ENCODE measurements at places on chromosomes 7 and 10.

GRCh38 chr7:28484606-28484935, 72.3 kb downstream of the CREB5 start:
- no peak for DNase-seq

DNA sequence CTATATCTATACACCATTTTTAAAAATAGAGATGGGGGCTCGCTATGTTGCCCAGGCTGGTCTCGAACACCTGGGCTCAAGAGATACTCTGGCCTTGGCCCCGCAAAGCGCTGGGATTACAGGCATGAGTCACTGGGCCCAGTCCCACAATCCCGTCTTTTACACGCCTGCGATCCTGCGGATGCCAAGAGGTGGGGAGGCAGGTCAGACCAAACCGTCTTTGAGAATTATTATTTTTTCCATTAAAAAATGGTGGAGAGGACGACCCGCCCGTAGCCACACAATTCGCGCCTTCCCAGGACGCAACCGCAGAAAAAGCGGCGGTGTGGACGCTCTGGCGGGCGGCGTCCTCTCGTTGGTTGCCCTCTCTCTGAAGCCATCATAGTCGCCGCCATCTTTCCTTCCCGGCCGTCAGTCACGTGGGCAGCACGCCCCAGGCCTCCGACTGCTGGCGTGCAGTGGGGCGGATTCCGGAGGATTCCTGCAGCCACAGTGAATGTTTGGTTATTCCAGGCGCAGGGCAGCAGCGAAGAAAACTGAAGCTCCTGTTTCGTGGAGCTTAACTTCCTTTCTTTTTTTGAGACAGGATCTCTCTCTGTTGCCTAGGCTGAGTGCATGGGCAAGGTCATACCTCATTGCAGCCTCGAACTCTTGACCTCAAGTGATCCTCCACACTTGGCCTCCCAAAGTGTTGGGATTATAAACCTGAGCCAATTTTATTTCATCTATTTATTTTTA, 9.9 kb upstream of the EPHB4 start:
- no peak for DNase-seq

- DNase-seq, result no peak
Observed at GRCh38 chr7:95263785-95264362, 60.5 kb downstream of the PON1 start.

DNA sequence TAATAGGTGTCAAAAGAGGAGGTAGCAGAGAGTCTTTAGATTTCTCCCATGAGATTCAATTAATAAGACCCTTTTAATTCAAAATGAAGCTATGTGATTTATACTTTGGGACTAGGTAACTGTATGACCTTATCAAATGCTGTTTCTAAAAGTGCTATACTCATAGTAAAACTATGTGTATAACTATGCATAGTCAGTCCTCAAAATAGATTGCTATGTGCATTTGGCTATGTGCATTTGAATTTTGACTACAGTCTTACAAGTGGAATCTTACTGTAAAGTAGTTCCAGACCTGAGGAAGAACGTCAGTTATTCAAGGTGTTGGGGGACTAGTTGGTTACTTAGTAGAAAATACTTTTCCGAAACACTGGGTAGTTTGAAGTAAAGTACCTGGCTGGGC, 36.9 kb downstream of the ADD3 start:
- DNase-seq, result no peak

- no peak for DNase-seq
Observed at GRCh38 chr7:41199136-41199535, 503.8 kb downstream of the INHBA start.

- DNase-seq, result no peak
Observed at GRCh38 chr10:103912759-103913158, 5.2 kb downstream of the STN1 start.

GRCh38 chr7:135281363-135281949, 47.8 kb downstream of the STRA8 start:
- peak; percentile 78 for DNase-seq

- DNase-seq, result no peak
Observed at GRCh38 chr7:158023157-158023556, 564.5 kb downstream of the PTPRN2 start.

- DNase-seq, result no peak
Observed at GRCh38 chr7:35355911-35356310, 102.0 kb upstream of the TBX20 start.

All from HuH-7.5 (cell line).